ENCODE measurements at places on chromosomes 12 and 14.
A peak's percentile ranks its signal among the peaks of the same experiment; 100 is the strongest.

DNA sequence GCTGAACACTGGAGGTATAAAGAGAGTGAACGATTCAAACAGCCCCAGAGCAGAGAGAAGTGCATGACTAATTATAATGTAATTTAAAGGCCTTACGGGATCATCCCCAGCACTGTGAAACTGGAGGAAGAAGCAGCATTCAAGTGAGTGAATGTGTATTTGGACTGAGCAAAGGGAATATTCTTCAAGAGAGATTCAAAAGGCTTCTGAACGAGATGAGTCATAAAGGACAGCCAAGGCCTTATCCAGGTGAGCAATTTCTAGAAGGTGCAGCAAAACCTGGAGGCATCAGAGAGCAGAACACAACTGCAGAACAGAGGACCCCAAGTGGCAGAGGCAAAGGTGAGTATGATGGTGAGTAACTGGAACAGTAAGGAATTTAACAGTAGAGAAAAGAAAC is 127.2 kb downstream of the BCAT1 start:
- DNase-seq, result no peak

- DNase-seq, result no peak
Measured at GRCh38 chr12:76942267-76942666, 63.4 kb upstream of the CSRP2 start.

DNA sequence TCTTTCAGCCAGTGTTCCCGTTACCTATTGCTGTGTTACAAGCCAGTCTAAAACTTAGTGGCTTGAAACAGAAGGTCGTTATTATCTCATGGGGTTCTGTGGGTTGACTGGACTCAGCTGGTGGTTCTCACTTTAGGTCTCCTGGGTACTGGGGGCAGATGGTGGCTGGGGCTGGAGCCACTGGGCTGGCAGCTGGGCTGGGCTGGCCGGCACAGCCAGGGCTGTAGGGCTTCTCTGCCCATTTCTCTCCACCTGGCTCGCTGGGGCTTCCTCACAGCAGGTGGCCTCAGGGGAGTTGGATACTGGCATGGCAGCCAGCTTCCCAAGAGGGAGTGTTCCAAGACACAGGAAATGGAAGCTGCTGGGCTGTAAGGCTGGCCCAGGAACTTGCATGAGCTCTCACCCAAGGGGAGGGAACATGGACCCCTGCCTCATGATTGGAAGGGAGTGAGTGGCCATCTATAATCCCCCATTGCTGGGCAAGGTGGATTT is 27.0 kb downstream of the TUNAR start:
- no peak for DNase-seq

- no peak for DNase-seq
Measured at GRCh38 chr14:55160989-55161388, 30.4 kb downstream of the DLGAP5 start.

- DNase-seq, result peak; percentile 80
Measured at GRCh38 chr12:57001448-57001906, 4.9 kb downstream of the ZBTB39 start.

- DNase-seq, result no peak
Measured at GRCh38 chr12:118377021-118377883, 897 bp downstream of the SUDS3 start.

- no peak for DNase-seq
Measured at GRCh38 chr14:68547305-68548193, 245.3 kb downstream of the ZFP36L1 start.

GRCh38 chr14:101855958-101856357 is 94.4 kb downstream of the PPP2R5C start:
- DNase-seq, result no peak

DNA sequence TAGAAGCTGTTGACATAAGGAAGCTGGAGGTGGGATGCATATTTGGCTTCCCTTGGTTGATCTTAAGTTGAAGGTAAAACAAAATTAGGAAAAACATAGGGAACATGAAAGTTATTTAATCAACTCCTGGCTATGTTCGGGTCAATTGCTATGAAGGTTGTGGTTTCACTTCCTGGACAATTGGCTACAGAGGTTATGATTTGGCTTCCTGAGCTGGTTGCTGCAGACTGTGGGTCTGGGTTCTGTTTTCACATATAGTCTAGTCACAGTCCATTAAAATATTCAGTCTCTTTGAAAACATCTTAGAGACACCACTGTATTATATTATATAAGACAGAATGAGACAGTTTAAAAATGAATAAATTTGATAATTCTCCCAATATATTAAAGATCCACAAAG is 895.2 kb upstream of the USP15 start:
- DNase-seq, result no peak

GRCh38 chr12:100858656-100859055 is 64.1 kb downstream of the ANO4 start:
- DNase-seq, result no peak

GRCh38 chr12:12032851-12033797 is 37.6 kb upstream of the BCL2L14 start:
- peak; percentile 66 for DNase-seq
